ENCODE measurements at places on chromosomes 3 and 15. TPM values are rescaled to one million over a fixed set of nuclear protein-coding genes. Genes with fewer than 3 reads are reported as not detected.

GOLGA8R gene
- 1.5 TPM for total RNA-seq

ABHD14A gene
- total RNA-seq: 11.2 TPM

CIP2A gene
- 6.8 TPM for total RNA-seq

TJP1 gene
- 168 TPM for total RNA-seq

TIMP4 gene
- total RNA-seq: not detected

HESX1 gene
- 0.67 TPM for total RNA-seq

SPINK8 gene
- not detected for total RNA-seq

GOLGA8T gene
- not detected for total RNA-seq

CLRN1 gene
- not detected for total RNA-seq

CCR3 gene
- not detected for total RNA-seq

CCDC39 gene
- total RNA-seq: not detected

STARD9 gene
- 9.0 TPM for total RNA-seq

GABRG3 gene
- total RNA-seq: not detected

SNTN gene
- not detected for total RNA-seq

DPP8 gene
- total RNA-seq: 39.7 TPM

CLASP2 gene
- total RNA-seq: 50.7 TPM

MINAR1 gene
- 0.24 TPM for total RNA-seq

PRSS50 gene
- under 0.01 TPM for total RNA-seq

KLHL6 gene
- 0.67 TPM for total RNA-seq

MAP1A gene
- 0.32 TPM for total RNA-seq

GMPS gene
- total RNA-seq: 34.2 TPM

SEMA5B gene
- total RNA-seq: 1.1 TPM

CNTN4 gene
- total RNA-seq: not detected

CCR2 gene
- total RNA-seq: not detected

P2RY1 gene
- total RNA-seq: not detected

ERC2 gene
- 1.5 TPM for total RNA-seq

ST8SIA2 gene
- total RNA-seq: 4.8 TPM

PROS1 gene
- total RNA-seq: 80.2 TPM

TNFAIP8L3 gene
- total RNA-seq: 3.6 TPM

GOLGA6L10 gene
- total RNA-seq: 0.33 TPM

POLQ gene
- total RNA-seq: 8.4 TPM

SH2D7 gene
- not detected for total RNA-seq

DNAJC13 gene
- 43.8 TPM for total RNA-seq

SERPINI2 gene
- not detected for total RNA-seq

ARHGAP31 gene
- 8.7 TPM for total RNA-seq

TERC gene
- total RNA-seq: not detected

MORC1 gene
- not detected for total RNA-seq

SYNPR gene
- not detected for total RNA-seq

ADGRG7 gene
- total RNA-seq: 0.17 TPM

ARGFX gene
- total RNA-seq: not detected

KNG1 gene
- total RNA-seq: not detected
